ENCODE measurements at places on chromosomes 1 and 21.

GRCh38 chr1:161185732-161186311 is 8.5 kb upstream of the B4GALT3 start:
- ATAC-seq: no peak

DNA sequence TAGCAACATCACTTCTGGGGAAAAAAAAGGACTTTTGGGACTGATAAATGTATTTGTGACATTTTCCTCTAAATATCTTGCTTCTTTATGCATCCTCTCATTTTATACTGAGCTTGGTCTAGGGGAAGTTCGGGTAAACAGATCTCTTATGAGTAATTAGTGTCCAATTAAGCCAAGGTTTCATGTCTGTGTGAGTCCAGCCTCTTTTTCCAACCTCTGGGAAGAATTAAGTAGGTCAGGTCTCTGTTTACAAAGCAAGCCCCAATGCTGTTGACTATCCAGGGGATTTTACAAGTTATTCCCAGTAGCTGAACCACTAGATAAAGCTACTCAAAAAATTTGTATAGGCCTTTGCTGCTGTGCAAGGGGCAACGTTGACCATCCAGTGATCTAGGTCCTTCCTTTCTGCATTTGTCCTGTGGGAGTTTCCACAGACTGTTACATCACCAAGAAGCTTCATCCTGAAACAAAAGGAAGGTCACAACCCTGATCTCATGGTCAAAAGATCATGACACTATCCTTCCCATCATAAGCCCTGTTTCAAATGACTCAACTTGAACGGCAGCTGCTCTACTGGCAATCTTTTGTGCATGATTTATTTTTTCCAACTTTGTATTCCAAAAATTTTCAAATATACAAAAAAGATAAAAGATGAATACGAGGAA is 74.3 kb downstream of the ETS2 start:
- ATAC-seq: peak; percentile 37

DNA sequence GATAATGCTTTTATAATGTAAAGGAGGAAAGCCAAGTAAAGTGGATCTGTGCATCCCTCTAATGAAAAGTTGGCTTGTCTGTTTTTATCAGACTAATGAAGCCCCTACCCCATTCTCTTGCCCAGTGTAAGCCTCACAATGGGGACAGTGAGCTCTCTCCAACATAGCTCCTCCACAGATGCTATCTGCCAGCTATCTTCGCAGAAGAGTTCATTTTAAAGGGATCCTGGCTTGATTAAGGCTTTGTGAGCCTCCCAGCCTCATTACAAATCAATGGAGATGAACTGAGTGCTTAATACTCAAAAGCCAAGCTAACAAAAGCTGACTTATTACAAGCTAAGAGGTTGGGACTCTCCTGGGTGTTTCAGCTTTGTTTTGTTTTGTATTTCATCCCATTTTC is 514.7 kb downstream of the NUF2 start:
- ATAC-seq: no peak

- peak; percentile 73 for ATAC-seq
Measured at GRCh38 chr1:31505911-31506497, 70.3 kb upstream of the TINAGL1 start.

GRCh38 chr21:34201001-34201400 is 127.6 kb downstream of the MRPS6 start:
- ATAC-seq: no peak

DNA sequence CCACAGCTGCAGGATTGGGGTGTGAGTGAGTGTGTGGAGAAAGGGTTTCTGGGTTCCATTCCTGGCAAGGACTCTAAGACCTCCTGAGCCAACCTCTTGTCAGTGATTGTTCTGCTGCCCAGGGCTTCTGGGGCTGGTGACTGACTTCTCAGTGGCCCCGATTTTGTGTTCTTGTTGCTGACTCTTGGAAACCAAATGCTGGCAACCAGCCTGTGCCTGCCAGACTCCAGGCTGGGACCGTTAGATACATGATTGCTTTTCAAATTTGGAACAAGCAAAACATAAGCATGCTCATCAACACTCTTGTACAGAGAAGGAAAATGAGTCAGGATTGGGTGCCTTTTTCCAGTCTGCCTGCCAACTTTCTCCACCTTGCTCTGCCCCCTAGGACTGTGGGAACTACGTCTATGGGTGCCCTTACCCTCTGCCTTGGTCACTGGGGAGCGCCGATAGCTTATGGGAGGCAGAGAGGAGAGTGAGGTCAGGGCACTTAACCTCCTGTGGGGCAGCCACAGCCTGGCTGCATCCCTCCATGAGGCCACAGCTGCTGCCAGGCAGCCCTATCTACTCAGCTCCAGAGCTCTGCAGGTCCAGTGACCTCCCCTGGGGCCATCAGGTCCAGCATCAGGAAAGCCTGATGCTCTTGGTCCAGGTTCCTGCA is 39.3 kb upstream of the EPS8L3 start:
- peak; percentile 35 for ATAC-seq

GRCh38 chr1:63868268-63868781 is 94.5 kb downstream of the ROR1 start:
- ATAC-seq: peak; percentile 60

DNA sequence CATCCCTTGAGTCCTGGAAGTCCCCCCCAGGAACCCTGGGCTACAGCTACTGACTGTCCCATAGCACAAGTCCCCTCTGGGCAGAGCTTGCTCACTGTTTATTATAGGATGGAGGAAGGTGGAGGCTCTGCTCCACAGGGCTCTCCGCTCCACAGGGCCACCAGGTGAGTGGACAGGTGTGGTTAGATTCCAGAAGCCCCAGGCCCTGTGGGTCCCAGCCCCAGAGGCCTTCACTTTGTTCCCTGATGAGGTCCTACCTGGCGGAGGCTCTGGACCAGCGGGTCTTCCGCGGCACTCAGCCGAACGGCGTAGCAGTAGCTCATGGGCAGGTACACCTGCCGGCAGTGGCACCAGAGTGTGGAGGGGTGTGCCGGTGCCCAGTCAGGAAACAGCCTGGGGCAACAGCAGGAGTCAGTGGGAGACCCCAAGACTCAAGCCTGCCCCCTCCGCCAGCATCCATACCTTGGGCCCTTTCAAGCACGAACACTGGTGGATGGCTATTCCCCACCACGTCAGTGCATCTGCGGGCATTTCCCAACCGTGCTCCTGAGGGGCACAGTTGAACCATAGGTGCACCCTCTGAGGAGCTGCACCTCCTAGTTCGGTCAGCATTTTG is 12.3 kb downstream of the LSS start:
- no peak for ATAC-seq

DNA sequence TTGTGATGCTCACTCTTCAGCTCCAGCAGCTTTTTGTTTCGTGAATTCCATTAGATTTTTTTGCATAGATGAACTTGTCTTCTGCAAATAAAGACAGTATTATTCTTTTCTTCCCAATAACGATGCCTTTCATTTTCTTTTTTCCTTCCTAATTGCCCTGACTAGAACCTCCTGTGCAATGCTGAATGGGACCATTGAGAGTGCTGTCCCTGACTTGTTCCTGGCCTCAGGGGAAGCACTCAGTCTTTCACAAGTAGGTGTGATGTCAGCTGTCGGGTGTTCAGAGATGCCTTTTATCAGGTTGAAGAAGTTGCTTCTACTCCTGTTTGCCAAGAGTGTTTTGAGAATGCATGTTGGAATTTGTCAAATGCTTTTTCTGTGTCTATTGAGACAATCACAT is 64.3 kb upstream of the ADARB1 start:
- no peak for ATAC-seq

DNA sequence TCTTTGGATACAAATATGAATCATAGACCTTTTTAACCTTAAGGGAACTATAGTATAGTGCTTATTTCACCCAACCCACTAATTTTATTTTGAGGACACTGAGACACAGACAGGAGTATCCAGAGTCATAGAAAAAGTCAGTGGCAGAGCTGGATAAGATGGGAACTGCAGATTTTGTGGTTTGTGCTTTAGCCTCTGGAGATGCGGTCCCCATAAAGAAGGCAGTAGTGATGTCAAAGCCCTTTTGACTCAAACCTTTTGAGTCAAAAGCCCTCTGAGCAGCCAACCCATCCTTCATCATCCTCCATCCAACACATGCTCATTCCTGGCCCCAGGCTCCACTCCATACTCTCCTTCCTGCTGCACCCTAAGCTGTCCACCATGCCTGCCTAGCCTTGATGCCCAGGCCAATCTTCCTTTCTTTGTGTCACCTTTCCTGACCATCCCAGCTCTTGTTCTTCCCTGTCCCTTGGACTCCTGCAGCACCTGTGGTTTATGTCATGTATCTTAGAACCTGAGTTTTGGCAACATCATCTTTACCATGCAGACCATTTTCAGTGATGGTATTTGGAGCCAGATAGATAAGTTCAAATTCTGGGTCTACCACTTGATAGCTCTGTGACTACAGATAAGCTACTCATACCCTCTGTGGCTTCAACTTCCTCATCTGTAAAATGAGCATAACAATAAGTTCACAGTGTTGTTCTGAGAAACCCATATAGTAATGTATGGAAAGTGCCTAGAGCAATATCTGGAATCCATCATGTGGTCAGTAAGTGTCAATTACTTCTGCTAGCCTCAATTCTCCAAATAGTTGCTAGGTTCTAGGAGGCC is 20.1 kb downstream of the SLAMF1 start:
- peak; percentile 54 for ATAC-seq

DNA sequence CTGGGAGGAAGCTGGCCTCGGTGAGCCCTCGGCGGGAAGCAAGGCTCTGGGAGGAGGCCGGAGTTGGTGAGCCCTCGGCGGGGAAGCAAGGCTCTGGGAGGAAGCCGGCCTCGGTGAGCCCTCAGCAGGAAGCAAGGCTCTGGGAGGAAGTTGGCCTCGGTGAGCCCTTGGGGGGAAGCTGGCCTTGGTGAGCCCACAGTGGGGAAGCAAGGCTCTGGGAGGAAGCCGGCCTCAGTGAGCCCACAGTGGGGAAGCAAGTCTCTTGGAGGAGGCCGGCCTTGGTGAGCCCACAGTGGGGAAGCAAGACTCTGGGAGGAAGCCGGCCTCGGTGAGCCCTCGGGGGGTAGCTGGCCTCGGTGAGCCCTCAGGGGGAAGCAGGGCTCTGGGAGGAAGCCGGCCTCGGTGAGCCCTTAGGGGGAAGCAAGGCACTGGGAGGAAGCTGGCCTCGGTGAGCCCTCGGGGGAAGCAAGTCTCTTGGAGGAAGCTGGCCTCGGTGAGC is 36.0 kb downstream of the KRTAP10-1 start:
- ATAC-seq: no peak

GRCh38 chr1:33306653-33307493 is 14.0 kb downstream of the A3GALT2 start:
- no peak for ATAC-seq

DNA sequence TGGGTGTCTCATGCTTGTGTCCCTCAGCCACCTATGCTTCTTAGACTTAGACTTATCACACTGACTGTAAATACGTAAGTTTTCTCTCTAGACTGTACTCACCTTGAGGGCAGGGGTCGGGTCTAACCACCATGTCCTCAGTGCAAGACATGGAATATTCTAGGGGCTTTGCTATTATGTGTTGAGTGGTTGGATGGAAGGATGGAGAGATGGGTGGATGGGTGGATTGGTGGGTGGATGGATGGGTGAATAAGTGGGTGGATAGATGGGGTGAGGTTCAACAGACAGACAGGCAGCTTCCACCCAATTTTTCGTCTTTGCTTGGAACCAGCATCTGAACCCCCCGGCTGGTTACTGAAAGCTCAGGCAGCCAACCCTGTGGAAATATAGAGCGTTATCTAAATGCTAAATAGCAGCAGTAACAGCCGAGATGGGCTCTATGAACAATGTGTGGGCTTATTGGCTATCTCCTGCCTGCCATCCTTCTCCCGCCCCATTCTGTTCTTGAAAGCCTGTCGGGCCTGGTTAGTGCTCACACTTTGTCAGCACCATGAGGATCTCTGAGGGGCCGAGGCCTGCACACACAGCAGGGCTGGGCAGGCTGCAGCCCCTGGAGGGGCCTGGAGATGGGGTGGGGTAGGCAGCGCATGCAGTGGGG is 130.7 kb downstream of the ACTL8 start:
- no peak for ATAC-seq

GRCh38 chr1:178541829-178542553 is 29.1 kb downstream of the TEX35 start:
- ATAC-seq: peak; percentile 77

GRCh38 chr21:17925899-17926298 is 106.7 kb upstream of the C21orf91 start:
- ATAC-seq: no peak

- ATAC-seq: no peak
Measured at GRCh38 chr1:25194572-25195020, 37.7 kb downstream of the SYF2 start.

- ATAC-seq: peak; percentile 45
Measured at GRCh38 chr1:3688356-3689137, 36.2 kb downstream of the TP73 start.

- ATAC-seq: no peak
Measured at GRCh38 chr21:46142582-46143473, 12.6 kb downstream of the FTCD start.

DNA sequence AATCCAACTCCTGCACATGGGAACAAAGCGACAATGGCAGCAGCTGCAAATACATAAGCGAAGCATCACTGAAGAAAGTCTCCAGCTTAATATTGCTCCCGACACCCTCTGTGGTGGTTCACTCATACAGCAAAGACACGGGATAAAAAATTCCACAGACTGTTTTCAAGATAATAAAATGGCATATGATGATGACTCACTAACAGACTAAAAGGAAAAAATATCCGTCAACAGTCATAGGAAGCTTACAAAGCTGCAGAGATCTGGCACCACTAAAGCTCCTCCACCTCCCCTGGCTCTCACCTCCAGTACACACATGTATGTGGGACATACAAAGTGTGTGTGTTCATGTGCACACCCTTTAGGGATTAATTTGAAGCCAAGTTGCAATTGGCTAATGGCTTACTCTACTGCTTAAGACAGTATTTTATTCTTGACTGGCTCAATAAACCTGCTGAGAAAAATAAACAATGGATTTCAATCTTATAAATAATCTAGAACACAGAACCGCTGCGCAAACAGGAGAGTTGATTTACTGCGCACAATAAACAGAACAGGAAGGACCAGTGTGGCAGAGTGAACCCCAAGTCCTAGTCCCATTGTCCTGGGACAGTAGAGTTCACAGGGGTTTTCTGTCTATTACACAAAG is 94.4 kb downstream of the SLC45A1 start:
- no peak for ATAC-seq

DNA sequence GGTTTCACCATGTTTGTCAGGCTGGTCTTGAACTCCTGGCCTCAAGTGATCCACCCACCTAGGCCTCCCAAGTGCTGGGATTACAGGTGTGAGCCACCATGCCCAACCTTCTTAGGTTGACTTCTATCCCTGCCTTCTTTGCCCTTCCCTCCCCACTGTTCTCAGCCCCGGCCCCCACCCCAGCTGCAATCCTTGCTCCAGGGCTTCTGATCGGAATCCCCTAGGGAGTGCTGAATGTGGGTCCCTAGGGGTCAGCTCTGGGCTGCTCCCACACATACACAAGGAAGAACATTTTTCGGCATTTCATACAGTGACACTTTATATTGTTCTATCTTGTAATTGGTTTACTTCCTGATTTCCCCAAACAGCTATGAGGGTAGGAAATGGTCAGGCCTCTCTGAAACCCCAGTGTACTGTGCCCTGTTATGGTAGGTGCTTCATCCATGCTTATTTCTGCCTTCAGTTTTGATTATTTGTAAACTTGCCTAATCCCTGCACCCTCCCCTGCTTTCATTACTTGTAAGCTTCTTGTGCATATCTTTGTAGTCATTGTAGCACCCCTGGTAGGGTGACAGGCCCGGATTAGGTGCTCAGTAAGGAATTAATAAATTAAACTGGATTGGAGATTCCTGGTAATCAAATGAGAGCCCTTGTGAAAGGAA is 5.8 kb upstream of the SRP9 start:
- no peak for ATAC-seq

Measured in activated T-helper 17 cell treated with anti-CD3 and anti-CD28 coated beads, Interleukin-2, amount 50 U/mL, for 72 hours (primary cell).